ENCODE measurements at places on chromosomes 1 and 21. TPM values are rescaled to one million over a fixed set of nuclear protein-coding genes. Genes with fewer than 3 reads are reported as not detected.

PLA2G5 gene
- 51.4 TPM for total RNA-seq

C1QB gene
- total RNA-seq, result 96.2 TPM

URB1 gene
- 13.8 TPM for total RNA-seq

EDN2 gene
- 0.47 TPM for total RNA-seq

ALPL gene
- 10.2 TPM for total RNA-seq

FAAH gene
- 2.8 TPM for total RNA-seq

NMNAT2 gene
- 3.4 TPM for total RNA-seq

TRIM63 gene
- total RNA-seq, result 203 TPM

HIVEP3 gene
- 5.7 TPM for total RNA-seq

TNFRSF4 gene
- 2.2 TPM for total RNA-seq

GRCh38 chr1:228022571-228023293, 15.9 kb downstream of the WNT3A start:
- DNase-seq, result no peak

- no peak for DNase-seq
These were observed 12.7 kb upstream of the ASAP3 start for GRCh38 chr1:23496490-23497181.

GRCh38 chr1:35708441-35708921, 10.2 kb downstream of the C1orf216 start:
- no peak for DNase-seq

DNA sequence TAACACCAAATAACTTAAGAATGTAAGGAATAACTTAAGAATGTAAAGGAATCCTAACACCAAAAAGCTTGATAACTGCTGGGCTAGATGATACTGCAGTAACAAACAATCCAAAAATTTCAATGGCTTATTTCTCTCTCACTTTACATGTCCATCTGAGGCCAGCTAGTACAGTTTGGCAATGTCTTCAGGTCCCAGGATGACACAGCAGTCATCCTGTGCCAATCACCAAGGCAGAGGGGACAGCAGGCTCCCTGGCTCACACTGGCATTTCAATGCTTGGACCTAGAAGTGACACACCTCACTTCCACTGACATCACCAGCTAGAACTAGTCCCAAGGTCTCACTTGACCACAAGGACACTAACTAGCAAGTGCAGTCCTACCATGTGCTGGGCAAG, 15.3 kb downstream of the DNAJC11 start:
- DNase-seq, result no peak

DNA sequence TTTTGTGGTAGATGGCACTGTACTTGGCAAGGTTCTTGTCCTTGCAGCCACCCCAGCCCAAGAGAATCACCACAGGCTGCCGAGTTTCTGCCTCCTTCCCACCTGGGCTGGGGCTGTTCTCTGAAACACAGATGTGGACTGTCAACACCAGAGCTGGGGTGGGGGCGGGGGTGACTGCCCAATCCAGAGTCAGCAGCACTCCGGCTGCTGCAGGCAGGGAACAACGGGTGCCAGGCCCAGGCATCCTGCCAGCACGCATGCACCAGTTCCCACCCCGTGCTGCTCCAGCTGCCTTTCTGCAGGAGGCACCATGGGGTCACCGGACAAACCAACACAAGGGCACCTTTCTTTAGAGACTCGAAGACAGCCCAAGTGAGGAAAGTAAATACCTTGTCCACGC, 14.1 kb downstream of the TMEM53 start:
- peak; percentile 87 for DNase-seq

DNA sequence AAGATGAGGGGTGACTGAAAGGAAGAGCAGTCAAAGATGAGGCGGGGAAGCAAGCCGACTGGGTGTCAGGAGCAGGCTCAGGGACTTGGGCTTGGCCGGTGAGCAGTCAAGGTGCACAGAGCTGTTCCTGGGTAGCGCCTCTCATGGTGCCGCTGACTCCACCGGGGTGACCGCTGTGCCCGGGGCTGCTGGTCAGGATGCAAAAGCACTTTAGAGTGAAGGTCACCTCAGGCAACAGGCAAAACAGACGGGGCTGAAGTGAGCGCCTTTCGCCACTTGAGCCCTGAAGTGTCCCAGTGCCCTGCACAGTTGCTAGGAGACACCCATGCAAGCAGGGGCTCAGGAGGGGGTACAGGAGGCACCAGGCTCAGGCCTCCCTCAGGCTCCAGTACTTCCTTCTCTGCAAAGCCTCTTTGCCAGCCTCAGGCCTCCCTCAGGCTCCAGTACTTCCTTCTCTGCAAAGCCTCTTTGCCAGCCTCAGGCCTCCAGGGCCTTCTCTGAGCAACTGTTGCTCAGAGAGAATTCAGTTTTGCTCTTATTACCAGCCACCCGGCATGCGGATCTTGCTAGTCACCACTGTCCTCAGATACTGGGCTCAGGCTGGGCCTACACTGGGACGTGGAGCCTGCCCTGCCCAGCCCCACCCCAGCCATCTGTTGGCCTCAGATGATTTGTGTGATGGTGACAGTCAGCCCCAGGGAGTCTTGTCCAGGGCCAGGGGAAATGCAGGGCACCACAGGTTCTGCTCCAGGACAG, 99.7 kb upstream of the IRF2BP2 start:
- peak; percentile 57 for DNase-seq

GRCh38 chr1:216528816-216529215, 105.6 kb upstream of the USH2A start:
- DNase-seq, result no peak

GRCh38 chr1:212488436-212489283, 55.9 kb downstream of the NENF start:
- DNase-seq, result no peak

GRCh38 chr1:200317236-200317635, 92.6 kb downstream of the ZNF281 start:
- DNase-seq, result no peak

- no peak for DNase-seq
These were observed 662.5 kb downstream of the PLPP3 start for GRCh38 chr1:55916907-55917306.

DNA sequence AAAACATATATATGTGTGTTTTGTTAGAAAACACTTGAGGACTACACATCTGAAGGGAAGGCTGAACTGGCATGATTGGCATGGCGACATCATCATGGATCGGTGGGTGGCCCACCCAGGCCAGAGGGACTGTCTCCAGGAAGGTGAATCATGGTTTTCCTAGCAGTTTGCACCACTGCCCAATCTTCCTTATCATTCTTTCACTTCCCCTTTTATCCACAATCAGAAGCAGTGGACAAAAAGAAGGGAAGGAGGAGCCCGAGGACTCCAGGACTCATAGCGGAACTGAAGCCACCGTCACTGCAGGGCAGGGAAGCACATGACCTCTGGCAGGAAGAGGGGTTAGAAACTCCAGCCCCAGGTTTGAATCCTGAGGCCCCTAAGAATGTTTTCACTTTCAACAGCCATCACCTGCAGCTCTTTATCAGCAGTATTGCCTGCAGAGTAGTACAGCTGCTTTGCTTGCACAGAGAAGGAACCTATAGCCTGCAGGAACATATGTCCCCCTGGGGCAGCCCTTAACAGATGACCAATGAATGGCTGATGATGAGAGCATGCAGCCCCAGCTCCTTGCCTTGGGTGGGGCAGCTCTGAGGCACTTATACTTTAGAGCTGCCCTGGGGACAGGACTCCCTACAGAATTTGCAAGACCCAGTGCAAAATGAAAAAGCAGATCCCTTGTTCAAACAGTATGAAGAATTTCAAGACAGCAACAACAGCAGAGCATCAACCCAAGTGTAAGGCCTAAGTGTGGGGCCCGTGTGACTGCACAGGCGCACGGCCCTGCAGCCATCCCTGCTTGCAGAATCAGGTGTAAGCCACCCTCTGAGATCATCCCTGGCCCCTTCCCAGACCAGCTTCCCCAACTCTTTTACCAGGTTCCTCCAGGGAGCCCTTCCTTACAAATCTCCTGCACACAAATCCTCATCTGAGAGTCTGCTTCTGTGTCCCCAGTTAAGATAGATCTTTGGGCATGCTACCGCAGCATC, 241.8 kb upstream of the IRF2BP2 start:
- no peak for DNase-seq

DNA sequence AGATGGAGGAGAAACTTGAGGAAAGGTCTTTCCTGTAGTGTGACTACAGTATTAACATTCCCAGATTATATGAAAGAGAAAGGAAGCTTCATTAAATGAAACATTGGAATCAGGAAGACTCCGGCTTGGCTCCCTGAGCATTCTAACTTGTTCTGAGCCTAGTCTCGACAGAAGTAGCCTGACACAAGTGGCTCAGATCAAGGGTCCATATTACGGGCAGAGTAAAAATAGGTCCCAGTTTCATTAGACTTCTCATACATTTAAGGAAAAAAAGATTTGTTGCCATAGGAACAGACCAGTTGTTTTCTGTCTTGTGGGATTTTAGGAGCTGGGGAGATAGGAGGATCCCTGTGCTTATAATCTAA, 12.8 kb downstream of the SMAP2 start:
- DNase-seq, result no peak

- no peak for DNase-seq
These were observed 49.2 kb downstream of the ALG14 start for GRCh38 chr1:95023399-95024043.

DNA sequence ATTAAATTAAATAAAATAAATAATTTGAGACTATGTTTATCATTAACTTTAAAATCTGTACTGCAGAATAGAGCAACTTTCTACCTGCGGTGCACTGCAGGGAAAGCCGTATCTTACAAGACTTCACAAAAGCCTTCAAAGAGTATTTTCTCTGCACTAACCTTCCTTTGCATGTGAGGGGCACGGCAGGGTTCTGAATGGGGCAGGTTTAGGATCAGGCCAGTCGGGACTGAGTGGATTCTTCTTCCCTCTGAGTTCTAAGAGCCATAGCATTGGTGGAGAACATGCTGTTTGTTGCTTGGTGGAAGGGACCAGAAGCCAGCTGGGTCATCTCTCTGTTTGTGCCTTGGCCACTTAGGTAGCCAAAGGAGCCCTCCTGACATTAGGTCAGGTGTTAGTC, 55.2 kb upstream of the LGALS8 start:
- DNase-seq, result no peak

DNA sequence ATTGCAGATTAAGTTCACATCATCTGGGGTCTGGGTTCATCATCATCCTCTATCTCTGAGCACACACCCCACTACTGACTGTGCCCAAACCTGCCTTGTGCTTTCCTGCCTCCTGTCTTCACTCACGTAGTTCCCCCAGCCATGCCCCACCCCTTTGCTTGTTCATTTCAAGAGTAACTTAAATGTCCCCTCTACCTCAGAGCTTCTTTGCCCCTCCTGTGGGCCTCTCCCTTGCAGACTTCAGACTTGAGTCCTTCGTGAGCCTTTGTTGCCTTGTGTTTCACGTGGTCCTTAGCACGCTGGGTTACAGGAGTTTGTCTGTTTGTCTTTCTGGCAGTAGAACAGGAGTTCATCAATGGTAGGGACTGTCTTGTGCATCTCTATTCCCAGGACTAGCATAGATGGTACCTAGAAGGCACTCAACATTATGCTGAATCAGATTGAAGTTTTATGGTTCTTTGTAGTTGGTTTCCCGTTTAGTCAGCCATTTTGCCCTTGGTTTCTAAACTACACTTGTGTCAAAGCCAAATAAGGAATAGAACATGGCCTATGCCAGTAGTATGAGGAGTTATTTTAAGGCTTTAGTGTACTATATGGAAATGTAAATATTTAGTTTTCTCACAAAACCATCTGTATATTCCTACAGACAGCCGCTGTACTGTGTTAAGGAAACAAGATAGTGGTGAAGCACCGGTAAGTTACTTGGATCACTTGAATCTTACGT, 86.2 kb downstream of the TTC3 start:
- DNase-seq, result no peak

DNA sequence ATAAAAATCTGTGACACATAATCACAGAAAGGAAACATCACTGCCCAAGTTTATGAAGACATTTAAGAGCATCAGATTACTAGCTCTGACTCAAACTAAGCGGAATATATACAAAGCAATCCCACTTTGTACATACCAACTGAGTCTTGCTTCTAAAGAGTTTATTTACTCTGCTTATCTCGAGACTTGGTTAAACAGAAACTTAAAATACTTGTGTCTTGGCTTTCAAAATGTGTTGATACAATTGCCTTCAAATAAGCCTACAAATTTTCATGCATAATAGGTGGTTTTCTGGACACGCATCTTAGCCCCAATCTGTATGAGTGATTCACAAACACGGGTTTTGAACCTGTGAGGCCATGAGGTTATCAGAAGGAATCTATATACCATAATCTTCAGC, 21.0 kb downstream of the CD160 start:
- no peak for DNase-seq

DNA sequence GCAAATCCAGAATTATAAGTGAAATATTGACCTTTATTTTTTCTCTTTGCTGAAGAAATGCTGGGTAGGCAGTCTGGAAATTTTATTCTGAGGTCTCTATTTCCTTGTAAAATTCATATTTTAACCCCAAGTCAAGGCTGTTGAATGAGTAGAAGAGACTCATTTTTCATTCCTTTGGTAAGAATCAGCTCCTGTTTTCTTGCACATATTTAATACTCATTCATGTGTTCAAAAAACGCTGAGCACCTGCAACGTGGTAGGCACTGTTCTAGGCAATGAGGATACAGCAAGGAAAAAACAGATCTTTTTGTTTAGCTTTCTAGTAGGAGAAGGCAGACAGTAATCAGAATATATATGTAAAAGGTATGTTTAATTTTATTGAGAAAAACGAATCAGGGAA, 1.5 kb downstream of the PRKAA2 start:
- no peak for DNase-seq

DNA sequence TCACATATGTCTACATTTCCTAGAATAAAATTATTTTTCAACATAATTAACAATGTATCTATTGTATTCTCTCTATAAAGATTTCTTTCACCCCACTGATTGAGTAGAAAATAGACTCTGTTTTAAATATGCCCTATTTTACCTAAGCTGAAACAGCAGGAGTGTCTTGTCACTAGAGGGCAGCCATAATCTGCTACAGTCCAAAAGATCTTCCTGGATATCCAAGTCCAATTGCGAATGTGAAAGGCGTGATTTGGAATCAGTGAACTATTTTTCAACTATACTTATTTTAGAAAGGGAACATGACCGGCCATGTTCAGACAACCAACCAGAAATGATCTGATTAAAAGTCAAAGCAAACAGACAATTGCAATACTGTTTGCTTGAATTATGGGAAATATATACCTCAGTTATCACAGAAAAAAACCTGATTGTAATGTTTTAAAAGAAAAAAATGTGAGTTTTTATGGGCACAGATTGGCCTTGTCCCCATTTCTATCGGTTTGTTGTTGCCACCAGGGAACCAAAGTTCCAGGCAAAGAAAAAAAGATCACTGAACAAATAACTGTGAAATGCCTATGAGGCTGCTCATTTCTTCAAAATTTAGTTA, 1211.0 kb upstream of the ADGRL4 start:
- no peak for DNase-seq

DNA sequence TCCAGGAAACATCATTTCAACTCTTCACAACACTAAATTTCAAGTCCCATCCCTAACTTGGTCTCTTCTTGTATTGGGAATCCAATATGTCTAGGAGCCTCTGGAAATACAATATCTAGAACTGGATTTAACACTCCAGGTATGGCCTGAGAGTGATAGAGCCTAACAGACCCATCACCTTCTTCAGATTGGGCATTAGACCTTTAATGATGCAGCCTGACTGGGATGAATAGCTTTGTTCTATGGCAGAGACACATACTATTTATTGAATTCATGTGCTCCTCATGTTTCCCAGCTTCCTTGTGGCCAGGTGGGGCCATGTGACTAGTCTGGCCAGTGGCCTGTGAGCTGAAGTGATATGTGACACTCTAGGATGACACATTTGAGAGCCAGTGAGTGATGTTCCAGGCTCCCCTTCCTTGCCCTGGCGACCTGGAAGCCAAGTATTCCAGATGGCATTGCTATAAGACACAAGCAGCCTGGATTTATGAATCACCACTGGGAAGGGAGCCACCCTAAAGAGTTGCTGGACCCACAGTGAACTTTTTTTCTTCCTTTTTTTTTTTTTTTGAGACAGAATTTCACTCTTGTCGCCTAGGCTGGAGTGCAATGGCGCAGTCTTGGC, 31.0 kb upstream of the POU3F1 start:
- DNase-seq, result no peak

All from left ventricle myocardium inferior (tissue), 1 donor.